Right ventricle myocardium superior (tissue), 1 donor: ENCODE measurements at places on chromosomes 11 and 22.

- no peak for DNase-seq
These were observed 559 bp downstream of the MRTFA start for GRCh38 chr22:40635940-40636379.

GRCh38 chr11:20661445-20661844, 7.9 kb upstream of the NELL1 start:
- no peak for DNase-seq

DNA sequence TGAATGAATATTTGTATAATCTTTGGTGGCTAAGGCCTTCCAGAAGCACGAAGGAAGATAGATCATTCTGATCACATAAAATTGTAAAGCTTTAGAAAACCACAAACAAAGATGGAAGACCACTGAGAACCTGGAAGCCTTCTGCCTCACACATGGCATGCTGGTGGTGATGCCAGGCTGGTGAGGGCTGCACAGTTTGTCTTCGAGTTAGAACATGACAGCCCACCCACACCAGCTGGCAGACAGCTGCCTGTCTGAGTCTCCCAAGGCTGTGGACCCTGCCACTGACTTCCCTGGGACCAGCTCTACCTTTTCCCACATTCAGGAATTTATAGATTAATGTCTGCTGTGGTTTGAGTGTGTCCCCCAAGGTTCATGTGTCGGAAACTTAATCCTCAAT, 48.8 kb upstream of the B3GAT1 start:
- DNase-seq = no peak

- DNase-seq = no peak
These were observed 330 bp upstream of the POLD3 start for GRCh38 chr11:74592063-74592440.

- no peak for DNase-seq
These were observed 379 bp upstream of the BRMS1 start for GRCh38 chr11:66345316-66345649.

DNA sequence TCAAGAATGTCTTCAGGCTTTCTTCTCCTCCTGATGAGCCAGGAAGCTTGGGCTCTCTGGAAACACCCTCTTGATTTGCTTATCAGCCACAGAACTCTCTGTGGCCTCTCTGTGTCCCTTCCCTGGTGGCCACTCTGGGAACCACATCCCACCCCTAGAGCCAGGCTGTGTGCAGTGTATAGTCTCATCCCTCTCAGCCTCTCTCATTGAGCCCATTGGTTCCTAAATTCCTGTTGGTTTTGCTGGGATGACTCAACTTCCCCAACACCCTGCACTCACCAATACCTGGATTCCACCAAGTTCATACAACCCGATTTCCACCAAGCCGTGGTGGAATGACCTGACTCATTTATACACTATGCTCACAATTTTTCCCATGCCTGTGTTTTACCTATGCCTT, 5.2 kb downstream of the IRAG1 start:
- no peak for DNase-seq

DNA sequence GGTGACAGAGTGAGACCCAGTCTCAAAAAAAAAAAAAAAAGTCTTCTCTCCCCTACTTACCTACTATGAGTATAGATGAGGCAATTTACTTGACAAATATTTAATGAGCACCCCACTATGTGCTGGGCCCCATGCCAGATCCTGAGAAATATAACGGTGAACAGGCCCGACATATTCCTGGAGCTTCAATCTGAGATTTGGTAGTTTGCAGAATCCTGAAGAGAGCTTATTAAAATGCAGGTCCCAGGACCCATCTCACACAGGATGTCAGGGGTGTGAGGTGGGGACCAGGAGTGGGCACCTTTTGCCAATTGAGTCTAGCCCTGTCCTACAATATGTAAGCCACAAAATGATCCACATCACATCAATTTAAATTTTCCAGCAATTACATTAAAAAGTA, 44.0 kb downstream of the KCNJ4 start:
- peak; percentile 14 for DNase-seq

DNA sequence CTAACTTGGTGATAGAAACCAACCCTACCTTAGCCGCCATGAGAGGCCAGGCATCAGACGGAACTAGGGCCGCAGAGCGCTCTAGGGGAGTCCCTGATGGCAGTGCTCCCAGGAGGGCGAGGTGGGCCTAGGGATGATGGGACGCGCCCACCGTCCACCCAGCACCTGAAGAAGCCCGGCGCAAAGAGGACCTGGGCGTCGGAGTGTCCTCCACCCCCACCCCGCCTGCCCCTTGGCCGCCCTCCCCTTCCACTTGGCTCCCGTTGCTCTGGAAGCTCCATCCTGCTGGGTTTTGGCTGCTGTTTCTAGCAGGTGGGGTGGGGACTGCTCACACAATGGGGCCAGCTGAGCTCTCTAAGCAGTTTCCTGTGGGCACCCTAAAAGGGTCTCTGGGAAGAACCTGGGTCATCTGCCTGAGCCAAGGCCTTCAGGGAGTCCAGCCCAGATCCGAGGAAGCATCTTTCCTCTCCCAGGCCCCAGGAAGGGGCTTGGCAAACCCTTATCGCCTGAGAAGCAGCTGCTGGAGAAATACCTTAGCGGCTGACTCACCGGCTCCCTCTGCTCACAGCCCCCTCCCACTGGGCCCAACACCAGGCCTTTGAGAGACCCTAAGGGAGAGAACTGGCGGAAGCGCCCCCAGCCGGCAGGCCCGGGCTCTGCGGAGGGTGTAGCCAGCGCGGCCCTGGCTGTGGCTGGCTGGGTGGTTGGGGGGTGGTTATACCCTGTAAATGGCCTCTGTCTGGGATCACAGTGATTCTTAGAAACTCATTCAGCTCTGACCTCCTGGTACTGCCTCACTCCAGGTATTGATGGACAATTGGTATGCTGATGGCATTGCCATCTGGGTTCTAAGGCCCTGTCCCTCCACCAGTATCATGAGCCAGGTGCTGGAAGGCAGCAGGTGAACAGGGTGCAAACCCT, 19.3 kb downstream of the CREB3L1 start:
- DNase-seq = no peak

DNA sequence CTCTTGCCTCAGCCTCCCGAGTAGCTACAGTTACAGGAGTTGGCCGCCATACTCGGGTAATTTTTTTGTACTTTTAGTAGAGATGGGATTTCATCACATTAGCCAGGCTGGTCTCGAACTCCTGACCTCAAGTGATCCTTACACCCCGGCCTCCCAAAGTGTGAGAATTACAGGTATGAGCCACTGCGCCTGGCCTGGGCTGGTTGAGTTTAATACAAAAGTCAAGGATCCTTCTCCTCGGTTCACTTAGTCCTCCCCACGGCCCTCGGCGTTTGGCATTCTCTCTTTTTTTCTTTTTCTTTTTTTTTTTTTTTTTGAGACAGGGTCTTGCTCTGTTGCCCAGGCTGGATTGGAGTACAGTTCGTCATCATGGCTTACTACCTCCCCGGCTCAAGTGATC, 33.0 kb downstream of the MCHR1 start:
- DNase-seq = no peak

DNA sequence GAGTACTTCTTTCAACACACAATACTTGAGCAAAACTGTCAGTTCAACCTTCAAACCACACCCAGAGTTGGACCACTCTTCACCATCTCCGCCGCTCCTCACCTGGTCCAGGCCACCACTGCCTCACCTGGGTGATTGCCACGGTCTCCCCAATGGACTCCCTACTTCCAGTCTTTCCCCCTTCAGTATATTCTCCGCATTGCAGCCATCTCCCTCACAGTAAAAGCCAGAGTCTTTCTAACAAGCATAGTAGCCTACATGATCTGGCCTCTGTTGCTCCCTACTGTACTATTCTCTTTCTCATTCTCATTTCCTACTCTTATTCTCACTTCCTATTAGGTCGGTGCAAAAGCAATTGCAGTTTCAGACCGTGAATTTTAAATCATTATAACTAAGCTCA, 28.5 kb downstream of the AASDHPPT start:
- DNase-seq = no peak

GRCh38 chr11:11456866-11457265, 103.8 kb upstream of the CSNK2A3 start:
- DNase-seq = no peak

DNA sequence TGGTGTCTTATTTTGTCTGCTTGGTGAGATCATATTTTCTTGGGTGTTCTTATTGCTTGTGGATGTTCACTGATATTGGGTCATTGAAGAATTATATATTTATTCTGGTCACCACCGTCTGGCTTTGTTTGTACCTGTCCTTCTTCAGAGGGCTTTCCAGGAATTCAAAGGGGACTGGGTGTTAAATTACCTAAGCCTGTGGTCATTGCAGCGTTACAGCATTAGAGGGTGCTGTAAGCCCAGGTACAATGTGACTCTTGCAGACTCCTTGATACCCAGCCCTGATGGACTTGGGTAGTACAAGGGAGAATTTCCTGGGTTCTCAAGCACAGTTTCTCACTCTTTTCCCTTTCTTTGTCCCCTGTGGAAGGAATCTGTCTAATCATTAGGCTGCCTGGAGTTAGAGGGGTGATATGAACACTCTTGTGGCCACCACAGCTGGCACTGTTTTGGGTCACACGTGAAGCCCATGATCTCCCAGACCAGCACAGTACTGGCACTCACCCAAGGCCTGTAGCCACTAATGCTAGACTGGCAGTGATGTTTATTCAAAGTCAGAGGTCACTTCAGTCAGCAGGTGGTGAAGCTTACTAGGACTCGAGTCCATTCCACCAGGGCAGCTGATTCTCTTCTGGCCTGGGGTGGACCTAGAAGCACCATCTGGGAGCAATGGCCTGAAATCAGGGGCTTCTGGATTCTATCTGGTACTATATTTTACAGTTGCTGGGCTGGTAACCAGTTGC, 56.1 kb upstream of the NARS2 start:
- no peak for DNase-seq

DNA sequence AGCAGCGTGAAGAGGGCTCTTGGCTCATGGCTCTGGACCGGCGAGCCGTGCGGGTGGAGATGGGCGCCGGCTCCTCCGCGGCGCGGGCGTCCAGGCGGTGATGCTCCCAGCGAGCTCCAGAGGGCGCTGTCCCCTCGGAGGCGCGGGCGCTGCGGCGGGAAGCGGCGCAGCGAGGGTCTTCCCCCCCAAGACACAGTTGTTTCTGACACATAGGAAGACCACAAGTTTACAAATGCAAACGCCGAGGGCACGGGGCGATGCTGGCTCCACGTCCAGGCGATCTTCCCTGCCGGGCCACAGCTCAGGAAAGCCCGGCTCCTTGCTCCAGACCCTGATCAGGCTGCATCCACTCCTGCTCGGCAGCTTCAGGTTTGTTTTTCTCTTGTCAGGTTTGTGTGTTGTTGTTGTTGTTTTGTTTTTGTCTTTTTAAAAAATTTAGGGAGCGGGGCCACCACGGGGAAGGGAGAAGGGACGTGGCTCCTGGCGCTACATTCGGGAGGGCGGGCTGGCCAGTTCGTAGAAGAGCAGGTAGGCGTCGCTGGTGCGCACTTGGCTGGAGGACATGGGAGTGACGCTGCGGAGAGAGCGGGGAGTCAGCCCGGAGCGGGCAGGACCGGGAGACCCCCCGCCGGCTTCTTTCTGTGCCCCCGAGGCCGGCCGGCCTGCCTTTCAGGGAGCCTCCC, 10.0 kb upstream of the MFRP start:
- DNase-seq = peak; percentile 89

DNA sequence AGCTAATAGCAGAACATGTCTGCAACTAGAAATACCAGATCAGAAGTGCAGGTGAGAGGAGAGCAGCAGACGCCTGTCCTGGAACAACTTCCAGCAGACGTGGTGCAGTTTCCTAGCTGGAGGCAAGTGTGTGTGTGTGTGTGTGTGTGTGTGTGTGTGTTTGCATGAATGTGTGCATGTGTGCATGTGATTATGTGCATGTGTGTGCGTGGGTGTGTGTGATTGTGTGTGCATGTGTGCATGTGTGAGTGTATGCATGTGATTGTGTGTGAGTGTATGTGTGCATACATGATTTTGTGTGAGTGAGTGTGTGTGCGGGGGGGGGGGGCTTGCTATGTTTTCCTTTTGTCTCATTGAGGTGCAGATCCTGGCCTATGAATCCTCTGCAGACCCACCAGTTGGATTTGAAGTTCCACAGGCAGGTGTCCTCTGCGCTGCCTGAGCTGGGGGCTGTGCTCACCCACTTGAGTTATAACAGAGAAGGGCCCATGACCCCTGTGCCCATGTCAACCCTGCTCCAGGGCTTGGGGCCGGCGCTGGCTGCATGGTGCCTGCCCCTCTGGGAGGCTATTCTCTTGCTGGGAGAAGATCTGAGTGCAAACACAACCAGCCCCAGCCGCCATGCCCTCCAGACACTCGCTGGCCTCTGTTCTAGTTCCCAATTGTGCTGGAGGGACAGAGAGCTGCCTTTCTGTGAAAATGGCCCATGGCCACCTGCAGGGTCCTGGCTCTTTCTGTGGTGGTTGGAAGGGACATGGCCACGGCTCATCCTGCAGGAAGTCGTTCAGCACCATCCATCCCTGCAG, 821.3 kb downstream of the BRD1 start:
- DNase-seq = peak; percentile 9

DNA sequence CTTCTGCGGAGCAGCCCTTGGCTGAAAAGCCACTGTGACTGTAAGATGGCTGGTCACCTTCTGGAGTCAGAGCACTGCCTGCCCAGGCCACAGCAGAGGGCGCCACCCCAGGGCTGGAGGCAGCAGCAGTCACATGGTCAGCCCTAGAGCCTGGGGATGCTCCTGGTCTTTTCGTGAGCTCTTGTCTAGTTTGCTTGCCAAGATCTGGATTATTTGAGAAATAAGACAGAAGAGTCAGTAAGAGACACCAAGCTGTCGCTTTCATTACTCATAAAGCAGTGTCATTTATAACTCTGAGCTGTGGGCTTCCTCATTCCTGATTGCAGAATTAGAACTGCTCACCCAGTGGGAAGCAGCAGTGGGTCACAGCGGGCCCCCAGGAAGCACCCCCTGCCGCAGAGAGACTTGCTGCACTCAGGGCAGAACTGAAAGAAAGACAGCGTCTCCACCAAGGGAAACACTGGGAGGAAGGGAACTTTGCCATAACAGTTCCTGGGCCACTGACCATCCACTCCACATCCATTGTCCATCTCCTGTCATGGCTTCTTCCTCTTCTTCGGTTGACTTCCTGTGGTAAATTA, 56.7 kb downstream of the PPP6R2 start:
- peak; percentile 54 for DNase-seq

DNA sequence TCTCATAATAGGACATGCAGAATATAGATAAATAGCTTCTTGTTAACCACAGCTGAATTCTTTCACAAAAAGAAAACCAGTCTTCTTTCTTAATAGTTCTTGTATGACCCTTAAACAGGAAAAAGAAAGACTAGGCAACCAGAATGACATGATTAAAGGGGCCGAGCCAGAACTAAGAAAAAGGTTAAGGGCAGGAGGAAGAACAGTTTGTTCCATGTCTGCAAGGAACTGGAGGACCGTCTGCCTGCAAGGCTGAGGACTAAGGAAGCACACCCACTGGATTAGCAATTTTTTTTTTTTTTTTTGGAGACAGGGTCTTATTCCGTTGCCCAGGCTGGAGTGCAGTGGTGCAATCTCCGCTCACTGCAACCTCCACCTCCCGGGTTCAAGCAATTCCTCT, 26.0 kb upstream of the TMPRSS5 start:
- DNase-seq = no peak

GRCh38 chr11:85661972-85662664, 2.8 kb downstream of the CREBZF start:
- DNase-seq = no peak

- no peak for DNase-seq
These were observed 140.8 kb downstream of the TRPC6 start for GRCh38 chr11:101442936-101443521.

GRCh38 chr11:73422886-73423285, 46.7 kb downstream of the RELT start:
- no peak for DNase-seq
